ENCODE measurements at places on chromosomes 7 and 10.

DNA sequence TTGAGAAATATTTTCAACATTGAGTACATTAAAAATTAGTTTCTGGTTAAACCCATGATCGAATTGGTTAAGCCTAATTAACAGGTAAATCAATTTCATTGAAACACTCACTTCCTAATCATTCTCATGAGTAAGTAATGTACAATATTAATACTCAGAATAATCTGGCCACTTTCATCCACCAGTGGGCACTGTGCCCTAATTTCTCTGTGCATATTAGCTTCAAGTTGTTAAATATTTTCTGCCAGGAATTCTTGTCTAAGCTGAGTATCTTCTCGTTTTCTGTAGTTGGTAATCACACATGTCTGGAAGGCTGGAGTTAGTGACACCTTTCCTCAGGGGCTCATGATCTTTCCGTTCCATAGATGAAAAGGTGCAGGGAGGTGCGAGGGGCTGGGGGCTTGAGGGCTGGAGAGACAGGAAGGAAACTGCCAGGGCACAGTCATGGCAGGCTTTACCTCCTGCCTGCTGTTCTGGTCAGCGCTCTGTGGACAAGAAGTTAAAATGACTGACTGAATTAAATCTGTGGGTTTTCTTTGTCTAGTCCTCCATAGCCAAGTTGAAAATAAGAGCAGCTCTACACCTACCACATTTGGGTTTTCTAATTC lies 71.9 kb downstream of the WIPF3 start:
- DNase-seq = no peak

GRCh38 chr7:6614953-6615722 lies at the start of gene ZNF853:
ZNF853 (plus strand) TSS chr7:6615610; CDS start chr7:6616175, 565 bp downstream.
- DNase-seq = no peak

DNA sequence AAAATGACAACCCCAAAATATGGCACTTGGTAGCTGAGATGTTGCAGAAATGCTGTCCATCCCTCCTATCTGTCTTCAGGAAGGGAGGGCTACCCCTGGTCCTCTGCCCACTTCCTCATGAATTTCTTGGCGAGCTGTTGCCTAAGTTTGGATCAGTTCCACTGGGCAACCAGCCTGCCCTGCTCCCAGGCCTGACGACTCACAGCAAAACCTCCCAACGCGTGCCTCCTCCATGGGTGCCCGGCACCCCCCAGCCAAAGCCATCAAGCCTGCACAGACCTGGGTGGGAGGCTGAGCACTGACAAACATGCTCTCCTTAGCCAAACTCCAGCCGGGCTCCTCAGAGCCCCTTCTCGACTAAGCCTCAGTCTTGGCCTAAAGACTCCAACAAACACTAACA lies 8.9 kb downstream of the VSTM4 start:
- DNase-seq = no peak

DNA sequence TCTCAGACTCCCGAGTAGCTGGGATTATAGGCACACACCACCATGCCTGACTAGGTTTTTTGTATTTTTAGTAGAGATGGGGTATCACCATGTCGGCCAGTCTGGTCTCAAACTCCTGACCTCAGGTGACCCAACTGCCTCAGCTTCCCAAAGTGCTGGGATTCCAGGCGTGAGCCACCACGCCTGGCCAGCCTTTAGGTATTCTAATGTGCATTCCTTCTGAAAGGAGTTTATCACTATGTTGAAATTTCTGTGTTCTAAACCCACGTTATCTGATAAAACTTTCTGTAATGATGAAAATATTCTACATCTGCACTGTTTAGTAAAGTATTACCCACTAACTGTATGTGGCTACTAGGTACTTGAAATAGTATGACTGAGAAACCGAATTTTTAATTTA lies 110.6 kb upstream of the IMMP2L start:
- no peak for DNase-seq

DNA sequence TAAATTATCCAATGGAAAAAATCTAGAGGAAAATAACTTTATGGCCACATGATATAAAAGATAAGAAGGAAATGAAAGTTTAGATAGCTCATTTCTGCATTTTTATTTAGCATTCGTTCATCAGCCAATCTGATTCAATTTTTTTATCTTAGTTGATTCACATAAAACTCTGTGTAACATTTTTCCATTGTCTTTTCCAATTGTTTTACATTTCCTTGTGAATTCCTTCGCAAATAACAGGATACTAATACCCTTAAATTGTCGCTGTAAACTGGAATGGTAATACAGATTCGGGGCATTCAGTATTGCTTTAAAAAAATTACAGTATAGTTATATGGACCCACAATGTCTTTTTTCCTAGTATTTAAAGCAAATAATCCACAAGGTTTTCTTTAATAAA lies 136.4 kb downstream of the CUBN start:
- no peak for DNase-seq

GRCh38 chr10:101906586-101907183 lies 63.1 kb upstream of the KCNIP2 start:
- DNase-seq = no peak

- DNase-seq = no peak
These were observed 193.2 kb upstream of the KLF6 start for GRCh38 chr10:3978174-3978573.

DNA sequence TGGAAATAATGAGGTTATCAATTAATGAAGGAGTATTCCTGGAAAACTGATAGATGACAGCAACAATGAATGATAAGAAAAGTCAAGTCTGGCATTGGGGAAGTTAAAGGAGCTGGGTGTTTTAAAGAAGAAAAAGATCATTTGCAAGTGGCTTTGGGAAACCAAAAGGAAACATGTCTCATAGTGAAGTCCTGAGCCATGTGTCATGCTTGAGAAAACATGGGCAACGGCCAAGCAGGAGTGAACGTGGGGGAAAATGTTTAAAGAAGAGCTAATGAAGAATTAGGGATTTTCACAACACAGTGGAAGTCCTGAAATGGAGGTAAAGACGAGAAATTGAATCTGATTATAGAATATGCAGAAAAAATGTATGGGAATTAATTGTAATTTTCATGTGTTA lies 1383.2 kb upstream of the CELF2 start:
- no peak for DNase-seq

GRCh38 chr7:78499971-78500370 lies 701.4 kb downstream of the PHTF2 start:
- no peak for DNase-seq

All from stimulated activated naive CD8-positive, alpha-beta T cell treated with anti-CD3 and anti-CD28 coated beads, Interleukin-15, Interleukin-2, amounts not matched to agents 100 U/mL and 50 U/mL, for 24 hours (primary cell).